ENCODE measurements at places on chromosomes 4 and X. TPM values are rescaled to one million over a fixed set of nuclear protein-coding genes. Genes with fewer than 3 reads are reported as not detected.
A peak's percentile ranks its signal among the peaks of the same experiment; 100 is the strongest.

Gene RADX
- 7.8 TPM for total RNA-seq

- H3K27me3 ChIP-seq, result no peaks in the 10 kb centered on the region
- DNase-seq, result peak; percentile 15
- peaks cover 22% of the 10 kb centered on the region for H3K4me1 ChIP-seq
Observed at GRCh38 chrX:19904778-19905367, 17.5 kb upstream of the SH3KBP1 start.

GRCh38 chr4:68466751-68467150, 19.5 kb downstream of the TMPRSS11E start:
- no peak overlapping the region for H3K4me3 ChIP-seq
- peaks cover 7% of the 10 kb centered on the region for H3K4me1 ChIP-seq
- H3K27me3 ChIP-seq, result no peaks in the 10 kb centered on the region
- H3K27ac ChIP-seq, result no peak overlapping the region

- peaks cover 24% of the 10 kb centered on the region for H3K36me3 ChIP-seq
- H3K4me3 ChIP-seq, result peak overlapping the region; percentile 53
- peak; percentile 70 for DNase-seq
- H3K27me3 ChIP-seq, result no peaks in the 10 kb centered on the region
- H3K27ac ChIP-seq, result peak overlapping the region; percentile 92
- H3K4me1 ChIP-seq, result peaks cover 72% of the 10 kb centered on the region
Observed at GRCh38 chrX:79259073-79259689, 108.0 kb downstream of the ITM2A start.

DNA sequence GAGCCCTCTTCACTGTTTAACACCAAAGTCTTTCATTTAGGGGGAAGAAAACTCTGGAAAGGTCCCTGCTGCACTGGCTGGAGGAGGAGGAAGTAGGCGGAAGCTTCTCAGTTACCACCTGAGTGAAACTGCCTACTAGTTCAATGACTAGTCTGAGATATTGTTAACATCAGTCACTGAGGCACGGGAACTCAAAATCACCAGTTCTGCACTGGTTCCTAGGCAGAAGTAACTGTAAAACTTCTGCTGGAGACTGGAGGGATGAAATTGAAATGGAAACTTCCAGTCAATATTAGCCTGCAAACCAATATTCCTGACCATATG, 178.3 kb downstream of the SNCA start:
- H3K36me3 ChIP-seq, result no peaks in the 10 kb centered on the region
- H3K27me3 ChIP-seq, result peaks cover 26% of the 10 kb centered on the region
- H3K27ac ChIP-seq, result no peak overlapping the region
- DNase-seq, result no peak

- no peak for DNase-seq
- no peaks in the 10 kb centered on the region for H3K4me1 ChIP-seq
- H3K4me3 ChIP-seq, result no peak overlapping the region
- no peaks in the 10 kb centered on the region for H3K27me3 ChIP-seq
Observed at GRCh38 chr4:25628451-25628850, 27.2 kb upstream of the SLC34A2 start.

Measured in activated CD4-positive, alpha-beta T cell treated with anti-CD3 and anti-CD28 coated beads, Interleukin-2, amount 10 ng/mL, durations not matched to agents 7 days and 5 days (primary cell).